NCI-H1694 (cell line): ENCODE measurements at places on chromosomes 3 and 15.
A peak's percentile ranks its signal among the peaks of the same experiment; 100 is the strongest.

GRCh38 chr3:72768936-72769335 lies 79.3 kb downstream of the SHQ1 start:
- no peak for DNase-seq

GRCh38 chr3:180278583-180279188 lies 241.9 kb upstream of the PEX5L start:
- no peak for DNase-seq

DNA sequence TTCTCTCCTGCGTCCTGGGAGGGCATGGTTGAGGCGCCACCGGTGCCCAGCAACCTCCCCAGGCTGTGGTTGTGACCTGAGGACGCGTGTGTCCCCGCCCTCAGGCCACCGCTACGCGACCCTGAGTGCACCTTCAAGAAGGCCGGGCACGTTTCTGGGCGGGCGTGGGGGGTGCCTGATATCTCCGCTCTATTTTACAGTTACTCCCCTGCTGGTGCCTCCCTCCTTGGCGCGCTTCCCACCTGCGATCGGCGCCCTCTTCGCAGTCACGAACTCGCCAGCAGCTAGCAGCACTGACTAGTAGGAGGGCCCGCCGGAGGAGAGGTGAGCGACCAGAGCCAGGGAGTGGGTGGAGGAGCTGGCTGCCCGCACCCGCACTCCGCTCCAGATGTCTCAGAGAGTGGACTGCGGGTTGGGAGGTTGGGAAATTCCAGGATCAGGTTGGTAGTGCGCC lies 43.2 kb upstream of the POLG start:
- no peak for DNase-seq

DNA sequence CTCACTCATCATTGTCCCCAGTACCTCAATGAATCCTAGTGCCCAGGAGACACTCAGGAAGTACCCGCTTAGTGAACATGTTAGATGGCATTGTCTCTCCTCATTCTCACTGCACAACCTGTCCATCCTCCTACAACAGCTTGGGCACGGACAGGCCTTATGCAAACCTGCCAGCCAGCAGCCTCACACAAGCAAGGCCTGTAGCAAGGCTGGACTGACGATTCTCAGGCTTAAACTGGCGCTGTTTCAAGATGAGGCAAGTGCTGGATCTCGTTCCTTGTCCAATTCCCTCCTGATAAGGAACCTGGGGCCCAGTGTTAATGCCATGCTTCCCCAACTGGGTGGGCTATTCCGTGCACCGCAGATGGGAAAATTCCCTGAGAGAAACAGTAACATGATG lies 59.0 kb downstream of the CDCP1 start:
- DNase-seq = no peak

GRCh38 chr3:101865751-101866509 lies 16.6 kb downstream of the NFKBIZ start:
- no peak for DNase-seq

DNA sequence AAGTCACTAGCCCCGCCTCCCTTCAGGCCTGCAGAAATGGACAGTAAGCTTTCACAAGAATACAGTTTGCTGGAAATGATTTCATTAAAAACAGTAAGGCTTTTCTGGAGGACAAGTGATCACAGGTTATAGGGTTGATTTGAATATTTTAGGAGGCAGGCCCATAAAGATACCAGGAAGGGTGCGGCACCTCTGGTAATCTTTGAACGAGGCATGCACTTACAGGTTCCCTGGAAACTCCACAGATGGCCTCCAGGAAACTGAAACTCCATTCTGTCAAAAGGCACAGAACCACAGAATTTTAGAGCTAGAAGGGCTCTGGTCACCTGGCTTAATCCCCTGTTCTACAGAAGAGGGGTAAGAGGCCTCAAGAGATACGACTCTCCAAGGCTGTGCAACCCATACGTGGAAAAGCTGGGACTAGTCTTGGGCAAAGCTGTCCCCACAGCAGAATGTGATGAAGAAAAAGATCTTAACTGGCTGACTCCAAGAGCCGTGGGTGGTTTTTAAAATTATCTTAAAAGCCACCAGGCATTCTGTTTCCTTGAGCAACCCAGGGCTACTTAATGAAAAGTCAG lies 1.2 kb downstream of the STARD5 start:
- DNase-seq = no peak

GRCh38 chr3:110420158-110420641 lies 651.4 kb upstream of the NECTIN3 start:
- DNase-seq = no peak

GRCh38 chr3:33063651-33064051 lies 33.3 kb downstream of the GLB1 start:
- DNase-seq = no peak

DNA sequence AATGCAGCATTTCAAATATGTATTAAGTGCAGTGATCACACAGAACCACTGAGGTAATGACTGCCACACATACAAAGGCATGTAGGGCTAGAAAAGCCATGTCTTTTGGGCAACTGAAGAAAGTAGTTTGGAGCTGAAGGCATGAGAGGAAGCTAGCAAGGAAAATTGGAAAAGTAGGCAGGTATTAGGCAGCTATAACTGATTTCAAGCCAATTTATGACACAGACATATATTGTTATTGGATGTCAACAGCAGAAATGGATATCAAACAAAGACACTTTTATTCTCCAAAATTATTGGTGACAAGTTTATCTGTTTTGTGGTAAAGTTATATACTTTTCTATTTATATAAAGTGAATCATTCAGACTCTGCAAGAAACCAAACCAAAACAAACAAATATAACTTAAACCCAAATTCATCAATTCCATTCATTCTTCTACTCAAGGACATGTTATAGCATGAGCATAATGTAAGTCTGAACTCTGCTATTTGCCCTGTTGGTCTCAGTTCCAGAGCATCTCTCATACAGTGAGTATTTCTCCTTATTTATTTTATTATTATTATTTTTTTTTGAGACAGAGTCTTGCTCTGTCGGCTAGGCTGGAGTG lies 307.4 kb upstream of the COL8A1 start:
- DNase-seq = no peak

- DNase-seq = peak; percentile 60
Measured at GRCh38 chr3:123559040-123559861, 25.6 kb downstream of the HACD2 start.

- peak; percentile 1 for DNase-seq
Measured at GRCh38 chr15:33226559-33227181, 32.2 kb upstream of the FMN1 start.

DNA sequence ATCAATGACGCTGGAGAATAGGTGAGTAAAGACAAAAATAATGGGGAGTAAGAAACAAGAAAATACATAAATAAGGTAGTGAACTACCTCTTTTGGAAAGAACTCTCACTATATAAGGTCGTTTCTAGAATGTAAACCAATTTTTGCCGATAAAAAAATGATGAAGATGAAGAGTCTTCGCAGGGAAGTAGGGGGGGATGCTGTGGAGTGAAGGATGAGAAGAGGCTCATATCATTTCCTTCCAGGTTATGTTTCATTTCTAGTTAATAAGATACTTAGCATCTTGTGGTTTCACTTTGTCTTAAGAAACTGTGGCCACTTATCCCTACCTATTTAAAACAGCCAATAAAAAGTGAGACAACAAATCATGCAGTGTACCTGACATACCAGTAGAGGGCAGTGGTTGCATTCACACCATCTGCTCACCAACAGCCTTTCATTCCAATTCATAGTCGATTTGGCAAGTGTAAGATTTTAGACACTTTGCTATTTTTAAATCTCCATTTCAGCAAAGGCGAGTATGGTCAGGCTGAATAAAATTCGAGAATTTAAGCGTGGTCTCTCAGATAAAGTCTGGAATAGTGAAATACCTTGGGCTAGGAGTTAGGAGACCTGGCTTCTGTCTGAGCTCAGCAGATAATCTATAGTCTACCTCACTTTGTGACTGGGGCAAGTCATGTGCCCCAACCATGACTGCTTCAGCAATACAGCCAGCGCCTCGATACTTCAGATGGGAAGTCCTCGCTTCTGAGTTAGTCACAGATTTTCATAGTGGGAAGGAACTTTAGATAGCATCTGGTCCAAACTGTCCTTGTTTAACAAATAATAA lies 28.9 kb upstream of the ICE2 start:
- peak; percentile 44 for DNase-seq

DNA sequence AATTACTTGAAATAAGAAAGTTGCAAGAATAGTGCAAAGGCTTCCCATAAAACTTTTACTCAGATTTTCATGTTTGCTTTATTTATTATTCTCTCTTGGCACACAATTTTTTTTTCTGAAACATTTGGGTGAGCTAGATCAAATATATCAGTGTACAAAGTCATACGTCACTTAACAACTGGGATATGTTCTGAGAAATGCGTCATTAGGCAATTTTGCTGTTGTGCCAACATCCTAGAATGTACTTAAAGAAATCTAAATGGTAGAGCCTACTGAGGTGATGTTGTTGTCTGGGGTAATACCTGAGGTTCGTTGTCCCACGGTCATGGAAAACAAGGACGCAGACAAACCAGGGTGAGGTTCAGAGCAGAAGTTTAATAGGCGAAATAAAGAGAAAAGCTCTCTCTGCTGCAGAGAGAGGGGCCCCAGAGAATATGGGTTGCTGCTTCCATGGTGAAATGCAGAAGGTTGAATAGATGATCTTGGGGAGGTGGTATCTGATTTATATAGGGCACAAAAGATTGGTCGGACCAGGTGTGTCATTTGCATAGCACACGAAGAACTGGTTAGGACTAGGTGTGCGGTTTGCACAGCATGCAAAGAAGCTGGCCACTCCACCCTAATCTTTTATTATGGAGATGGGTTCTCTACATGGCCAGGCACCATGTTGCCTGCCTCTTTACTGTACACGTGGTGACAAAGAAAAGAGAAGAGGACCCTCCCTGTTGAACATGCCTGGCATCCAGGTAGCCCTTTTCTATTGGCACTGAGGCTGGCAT lies 8.8 kb upstream of the GRAMD1C start:
- DNase-seq = no peak

DNA sequence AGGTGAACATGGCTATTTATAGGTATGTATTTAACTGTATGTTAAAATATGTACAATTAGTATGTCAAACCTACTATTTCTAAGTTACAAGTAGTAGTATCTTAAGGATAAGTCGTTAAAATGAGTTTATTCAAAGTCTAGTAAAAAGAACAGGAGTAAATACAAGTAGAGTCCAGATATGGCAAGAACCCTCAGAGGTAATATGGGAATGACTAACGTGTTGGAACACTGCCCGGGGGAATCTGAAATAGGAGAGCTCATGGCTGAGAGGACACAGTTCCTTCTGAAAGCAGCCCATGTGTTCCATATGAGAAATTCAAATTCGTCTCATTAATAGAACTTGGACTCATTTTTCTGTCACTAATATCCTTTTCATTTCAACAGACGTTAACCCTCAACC lies 158.8 kb downstream of the CLSTN2 start:
- peak; percentile 97 for DNase-seq

- no peak for DNase-seq
Measured at GRCh38 chr15:75143738-75144334, 57.8 kb upstream of the C15orf39 start.

DNA sequence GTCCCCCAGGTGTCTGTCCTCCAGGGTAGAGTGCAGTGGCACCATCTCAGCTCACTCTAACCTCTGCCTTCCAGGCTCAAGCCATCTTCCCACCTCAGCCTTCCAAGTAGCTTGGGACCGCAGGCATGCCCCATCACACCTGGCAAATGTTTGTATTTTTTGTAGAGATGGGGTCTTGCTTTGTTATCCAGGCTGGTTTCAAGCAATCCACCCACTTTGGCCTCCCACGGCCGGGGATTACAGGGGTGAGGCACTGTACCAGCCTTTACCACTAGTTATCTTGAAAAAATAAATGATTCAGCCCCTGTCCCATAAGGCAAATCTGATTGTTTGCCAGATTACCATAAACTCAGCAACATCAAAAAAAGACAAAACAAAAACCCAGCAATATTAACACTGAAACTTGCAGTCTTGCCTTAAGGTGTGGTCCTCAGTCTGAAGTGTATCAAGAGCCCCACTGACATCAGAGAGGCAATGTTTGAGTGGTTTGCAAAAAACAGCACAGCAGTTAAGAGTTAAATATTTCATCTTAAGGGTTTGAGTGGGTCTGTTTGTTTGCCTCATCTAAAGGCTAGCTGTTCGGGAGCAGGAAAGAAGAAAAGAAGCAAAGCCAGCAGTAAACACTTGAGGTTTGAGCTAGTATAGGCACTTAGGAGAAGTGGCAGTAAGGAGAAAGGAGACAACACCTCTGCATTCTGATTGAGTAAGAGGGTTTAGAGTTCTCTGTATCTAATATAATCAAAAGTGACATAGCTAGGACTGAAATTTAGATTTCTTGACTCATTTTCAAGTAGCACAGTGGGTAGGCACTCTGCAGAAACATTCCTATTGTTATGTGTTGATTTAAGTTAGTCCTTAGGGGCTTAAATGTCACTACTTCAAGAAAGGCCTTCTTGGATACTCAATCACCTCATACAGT lies 26.3 kb upstream of the EDEM1 start:
- DNase-seq = no peak

DNA sequence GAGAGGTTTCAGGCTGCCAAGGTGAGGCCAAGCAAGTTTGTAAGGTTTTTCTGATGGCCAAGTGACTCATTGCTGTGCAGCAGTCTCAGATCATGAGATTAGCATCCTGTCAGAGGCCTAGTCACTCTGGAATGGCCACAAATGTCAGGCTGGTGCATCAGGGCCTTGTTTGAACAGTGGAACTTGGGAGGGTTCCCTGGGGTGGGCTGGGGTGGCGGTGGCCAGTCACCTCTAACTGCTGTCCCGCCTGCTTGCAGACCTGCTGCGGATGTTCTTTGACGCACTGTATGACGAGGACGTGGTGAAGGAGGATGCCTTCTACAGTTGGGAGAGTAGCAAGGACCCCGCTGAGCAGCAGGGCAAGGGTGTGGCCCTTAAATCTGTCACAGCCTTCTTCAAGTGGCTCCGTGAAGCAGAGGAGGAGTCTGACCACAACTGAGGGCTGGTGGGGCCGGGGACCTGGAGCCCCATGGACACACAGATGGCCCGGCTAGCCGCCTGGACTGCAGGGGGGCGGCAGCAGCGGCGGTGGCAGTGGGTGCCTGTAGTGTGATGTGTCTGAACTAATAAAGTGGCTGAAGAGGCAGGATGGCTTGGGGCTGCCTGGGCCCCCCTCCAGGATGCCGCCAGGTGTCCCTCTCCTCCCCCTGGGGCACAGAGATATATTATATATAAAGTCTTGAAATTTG lies 2.8 kb upstream of the FAM131A start:
- no peak for DNase-seq

DNA sequence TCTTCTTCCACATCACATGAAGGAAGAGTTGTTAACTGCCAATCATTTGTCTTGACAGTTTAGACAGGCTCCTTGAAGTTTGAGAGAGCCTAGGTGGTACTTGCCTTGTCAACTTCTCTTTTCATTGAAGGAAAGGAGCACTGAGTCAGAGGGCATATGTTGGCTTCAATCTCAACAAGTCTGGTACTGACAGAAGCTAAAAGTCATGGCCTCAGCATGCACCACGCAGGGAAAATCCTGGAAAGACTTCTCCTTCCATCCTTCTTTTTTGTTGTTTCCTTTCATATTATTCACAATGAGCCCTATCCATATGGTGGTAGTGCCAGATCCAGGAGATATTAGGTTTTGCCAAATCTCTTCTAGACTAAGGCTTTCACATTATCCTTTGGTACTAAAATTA lies 1272.5 kb downstream of the ROBO1 start:
- DNase-seq = no peak

DNA sequence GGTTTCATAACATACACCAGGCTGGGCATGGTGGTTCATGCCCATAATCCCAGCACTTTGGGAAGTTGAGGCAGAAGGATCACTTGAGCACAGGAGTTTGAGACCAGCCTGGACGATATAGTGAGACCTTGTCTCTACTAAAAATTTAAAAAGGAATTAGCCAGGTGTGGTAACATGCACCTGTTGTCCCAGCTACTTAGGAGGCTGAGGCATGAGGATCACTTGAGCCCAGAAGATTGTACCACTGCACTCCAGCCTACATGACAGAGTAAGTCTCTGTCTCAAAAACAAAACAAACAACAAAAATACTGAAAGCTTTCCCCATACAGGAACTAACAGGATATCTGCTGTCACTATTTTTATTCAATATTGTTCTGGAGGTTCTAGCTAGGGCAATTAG lies 20.9 kb downstream of the GREM1 start:
- no peak for DNase-seq
